ENCODE measurements at places on chromosomes 11 and 22.

DNA sequence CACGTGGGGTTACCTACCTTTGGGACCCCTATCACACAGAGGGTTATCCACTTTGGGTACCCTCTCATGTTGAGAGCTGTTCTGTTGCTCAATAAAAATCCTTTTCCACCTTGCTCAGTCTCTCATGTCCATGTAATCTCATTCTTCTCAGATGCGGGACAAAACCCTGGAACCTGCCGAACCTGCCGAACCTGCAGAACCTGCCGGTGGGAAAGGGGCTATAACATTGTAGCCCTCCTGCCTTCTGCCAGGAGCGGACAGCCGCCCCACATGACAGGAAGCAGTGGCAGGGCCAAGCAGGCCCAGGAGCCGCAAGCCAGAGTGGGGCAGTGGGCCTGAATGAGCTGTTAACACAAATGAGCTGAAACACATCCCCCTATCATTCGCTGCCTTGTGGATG lies 18.1 kb downstream of the NPAT start:
- no peak for DNase-seq

DNA sequence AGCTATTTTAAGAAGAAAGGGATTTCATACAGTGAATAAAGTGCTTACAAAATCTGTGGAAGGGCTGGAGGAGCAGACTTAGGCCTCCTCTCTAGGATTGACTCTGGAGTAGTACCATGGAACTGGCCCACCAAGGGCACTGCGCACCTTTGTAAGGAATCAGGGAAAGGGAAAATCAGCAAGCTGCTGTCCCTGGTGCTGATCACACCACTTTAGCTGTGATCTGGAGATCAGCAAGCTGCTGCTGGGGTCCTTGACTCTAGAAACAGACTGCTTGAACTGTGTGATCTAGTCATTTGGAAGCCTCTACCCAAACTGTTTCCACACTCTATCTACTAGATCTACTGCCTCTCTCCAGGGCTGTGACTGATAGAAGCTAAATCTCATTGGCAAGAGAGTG lies 18.4 kb upstream of the TECTA start:
- DNase-seq = no peak

DNA sequence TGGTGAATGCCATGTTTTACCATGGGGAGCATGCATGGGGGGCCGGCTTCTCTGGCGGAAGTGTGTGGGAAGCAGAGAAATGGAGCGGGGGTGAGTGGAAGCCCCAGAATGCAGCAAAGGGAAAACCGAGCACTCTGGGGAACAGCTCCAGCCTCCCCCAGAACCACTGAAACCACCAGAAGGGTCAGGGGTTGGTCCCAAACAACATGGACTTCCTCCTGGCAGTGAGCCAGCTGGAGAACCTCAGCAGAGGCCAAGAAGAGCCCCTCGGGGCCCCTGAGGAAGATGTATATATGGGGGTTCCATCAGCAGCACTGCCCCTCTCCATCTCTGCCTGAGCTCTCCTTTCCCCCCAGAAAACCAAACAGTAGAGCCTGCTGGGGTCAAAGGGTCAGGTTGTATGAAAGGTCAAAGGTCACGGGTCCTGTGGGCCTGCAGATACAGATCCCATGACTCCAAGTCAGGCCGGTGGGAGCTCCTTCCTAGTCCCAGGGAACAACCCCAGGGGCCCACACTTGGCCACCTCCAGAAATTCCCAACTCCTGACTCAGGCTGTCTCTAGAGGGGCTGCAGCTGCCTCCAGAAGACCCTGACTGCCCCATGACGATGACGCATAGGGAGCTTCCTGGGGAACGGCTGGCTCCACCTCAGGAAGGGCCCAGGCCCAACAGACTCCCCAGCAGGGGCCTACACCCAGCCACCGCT lies 48.5 kb upstream of the TIMP3 start:
- DNase-seq = no peak

- DNase-seq = no peak
Observed at GRCh38 chr22:31244046-31244942, 32.2 kb downstream of the LIMK2 start.

DNA sequence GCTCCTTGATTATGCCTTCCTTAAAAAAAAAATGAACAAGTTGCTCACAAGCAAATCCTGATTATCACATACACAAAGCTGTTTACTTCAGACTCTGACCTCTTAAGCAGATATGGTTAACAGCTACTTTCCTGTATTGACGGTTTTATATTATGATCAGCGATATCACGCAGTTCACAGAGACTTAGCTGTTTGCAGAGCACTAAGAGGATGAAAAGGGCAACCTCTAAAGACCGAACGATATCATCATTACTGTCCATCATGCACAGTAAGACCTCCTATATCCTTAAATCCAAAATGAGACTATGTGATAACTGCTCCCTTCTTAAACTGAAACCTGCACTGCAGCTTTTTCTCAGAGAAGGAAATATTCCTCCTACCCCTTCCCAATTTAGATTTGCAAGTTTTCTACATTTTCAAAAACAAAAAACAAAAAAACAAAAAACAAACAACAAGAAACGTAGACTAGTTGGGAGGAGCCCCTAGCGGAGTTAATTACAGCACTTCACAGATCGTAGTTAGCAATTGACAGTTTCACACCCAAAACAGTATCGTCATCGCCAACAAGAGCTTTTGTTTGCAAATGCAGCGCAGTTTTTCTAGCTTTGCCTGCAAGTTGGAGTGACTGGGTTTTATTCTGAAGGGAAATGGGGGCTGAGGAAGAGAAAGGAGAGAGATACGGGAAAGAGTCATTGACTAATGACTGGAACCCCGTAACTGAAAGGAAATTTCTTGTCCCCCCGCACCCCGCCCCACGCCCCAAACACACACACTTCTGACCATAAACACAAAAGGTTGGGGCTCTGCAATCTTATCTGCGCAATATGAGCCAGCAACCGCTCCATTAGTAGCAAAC lies 1.2 kb downstream of the DDX6 start:
- peak; percentile 65 for DNase-seq

- DNase-seq = no peak
Observed at GRCh38 chr11:74354036-74354435, 42.6 kb upstream of the P4HA3 start.

DNA sequence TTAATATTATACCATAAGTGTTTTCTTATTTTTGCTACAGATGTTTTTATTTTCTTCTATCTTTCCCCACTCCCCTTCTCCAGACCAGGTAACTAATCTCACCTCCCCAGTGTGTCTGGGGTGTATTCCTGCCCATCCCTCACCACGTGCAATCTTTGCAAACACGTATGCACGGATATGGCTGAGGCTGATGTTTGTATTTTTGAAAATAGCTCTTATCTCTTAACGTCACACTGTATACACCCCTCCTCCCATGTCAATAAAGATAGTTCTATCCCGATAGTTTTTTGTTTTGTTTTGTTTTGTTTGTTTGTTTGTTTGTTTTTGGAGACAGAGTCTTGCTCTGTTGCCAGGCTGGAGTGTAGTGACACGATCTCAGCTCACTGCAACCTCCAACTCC lies 127.5 kb downstream of the FBXO7 start:
- DNase-seq = no peak

GRCh38 chr22:27697888-27698287 lies 103.7 kb downstream of the MN1 start:
- no peak for DNase-seq

DNA sequence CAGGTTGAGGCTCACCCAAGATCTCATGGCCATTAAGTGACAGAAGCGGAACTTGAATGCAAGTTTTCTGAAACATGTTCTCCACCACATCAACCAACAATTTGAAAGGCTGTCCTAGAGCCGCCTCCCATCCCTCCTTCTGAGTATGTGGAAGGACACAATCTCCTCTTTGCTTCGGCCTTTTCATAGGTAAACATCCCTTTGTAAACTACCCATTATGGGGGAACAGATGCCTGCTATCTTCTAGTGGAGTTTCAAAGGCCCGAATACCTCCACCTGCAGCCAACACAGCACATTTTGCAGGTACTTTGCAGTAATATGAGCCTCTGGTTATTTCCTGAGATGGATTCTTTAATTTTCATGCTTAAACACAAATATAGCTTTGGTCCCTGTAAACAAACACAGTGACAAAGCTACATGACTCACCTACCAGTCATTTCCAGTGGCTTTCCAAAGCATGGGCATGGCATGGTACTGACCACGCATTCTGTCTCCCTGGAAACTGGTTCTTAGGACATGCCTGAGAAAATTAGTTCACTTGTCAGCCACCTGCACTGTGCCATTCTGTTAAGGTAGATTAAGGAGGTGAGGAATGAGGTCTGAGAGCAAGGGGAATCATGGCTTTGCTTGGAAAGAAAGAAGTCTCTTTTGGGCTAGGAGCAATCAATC lies 60.2 kb downstream of the EHF start:
- DNase-seq = no peak

DNA sequence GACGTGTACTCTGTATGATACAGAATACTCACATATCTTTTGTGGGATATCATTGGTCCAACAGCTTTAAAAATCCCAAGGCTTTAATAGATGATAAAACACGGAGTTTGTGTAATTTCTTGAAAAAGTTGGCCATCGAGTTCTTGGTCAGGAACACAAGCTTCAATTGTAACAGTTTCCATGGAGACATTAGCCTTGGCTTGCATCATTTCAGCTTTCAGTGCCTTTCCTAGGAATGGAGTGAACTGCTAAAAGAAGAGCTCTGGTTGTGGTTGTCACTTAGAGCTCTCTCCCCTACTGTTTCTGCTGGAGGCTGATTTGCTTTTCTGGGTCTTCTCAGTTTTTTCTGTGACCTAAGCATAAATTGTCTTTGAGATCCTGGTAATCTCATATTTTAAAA lies 14.2 kb downstream of the BMAL1 start:
- DNase-seq = no peak

- DNase-seq = no peak
Observed at GRCh38 chr11:111351374-111352055, 27.6 kb downstream of the POU2AF1 start.

DNA sequence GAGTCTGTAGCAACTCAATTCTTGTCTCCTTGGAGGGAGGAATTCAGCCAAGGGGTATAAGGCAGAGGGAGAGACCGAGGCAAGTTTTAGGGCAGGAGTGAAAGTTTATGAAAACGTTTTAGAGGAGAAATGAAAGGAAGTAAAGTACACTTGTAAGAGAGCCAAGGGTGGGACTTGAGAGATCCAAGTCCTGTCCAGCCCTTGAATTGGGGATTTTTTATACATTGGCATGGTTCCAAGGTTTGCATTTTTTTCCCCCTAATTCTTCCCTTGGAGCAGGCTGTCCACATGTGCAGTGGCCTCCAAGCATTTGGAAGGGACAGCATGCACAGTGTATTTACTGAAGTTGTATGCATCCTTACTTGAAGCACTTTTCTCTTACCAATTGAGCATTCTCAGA lies 192.1 kb downstream of the LUZP2 start:
- DNase-seq = no peak

GRCh38 chr11:31664129-31664528 lies 147.0 kb downstream of the PAX6 start:
- DNase-seq = no peak

- DNase-seq = no peak
Observed at GRCh38 chr11:19092342-19092741, 24.6 kb upstream of the ZDHHC13 start.

GRCh38 chr22:40426594-40427333 lies 56.4 kb downstream of the SGSM3 start:
- DNase-seq = peak; percentile 30

DNA sequence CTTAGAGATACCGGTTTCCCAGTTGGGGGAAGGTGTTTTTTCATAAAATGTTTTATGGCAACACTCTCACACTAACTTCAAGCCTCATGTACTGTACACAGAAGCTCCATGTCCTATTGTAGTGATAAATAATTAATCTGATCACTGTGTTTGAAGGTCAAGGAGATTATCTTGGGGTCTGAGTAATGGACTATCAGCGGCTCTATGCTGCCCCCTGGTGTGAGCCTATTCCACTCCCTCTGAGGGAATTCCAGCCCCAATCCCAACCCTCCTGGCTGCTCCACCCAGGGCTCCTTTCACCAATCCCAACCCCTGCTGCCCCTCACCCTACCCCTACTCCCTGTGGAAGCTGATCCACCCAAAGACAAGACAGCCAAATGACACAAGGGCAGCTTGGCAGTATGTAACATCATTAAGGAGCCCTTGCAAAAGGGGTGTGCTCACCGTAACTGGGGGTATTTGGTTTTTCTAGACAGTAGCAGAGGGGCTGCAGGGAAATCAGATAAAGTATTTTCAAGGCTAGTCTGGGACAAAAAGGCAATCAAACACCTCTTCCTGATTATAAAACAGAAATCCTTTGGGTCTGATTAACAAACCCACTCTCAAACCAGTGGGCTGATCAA lies 22.3 kb downstream of the HPS4 start:
- peak; percentile 28 for DNase-seq

DNA sequence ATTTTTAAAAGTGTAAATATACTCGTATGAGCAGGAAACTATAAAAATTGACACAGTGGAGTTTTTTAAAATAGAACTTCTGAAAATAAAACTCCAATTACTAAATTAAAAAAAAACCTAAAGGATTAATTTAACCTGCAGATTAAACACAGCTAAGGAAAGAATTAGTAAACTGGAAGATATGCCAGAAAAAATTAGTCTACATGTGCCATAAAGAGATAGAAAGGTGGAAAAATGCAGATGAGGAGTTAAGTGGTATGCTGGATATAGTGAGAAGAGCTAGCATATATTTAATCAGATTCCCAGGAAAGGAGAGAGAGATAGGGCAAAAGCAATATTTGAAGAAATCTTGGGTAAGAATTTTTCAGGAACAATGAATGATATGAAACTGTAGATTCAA lies 315.8 kb upstream of the CADM1 start:
- DNase-seq = no peak

DNA sequence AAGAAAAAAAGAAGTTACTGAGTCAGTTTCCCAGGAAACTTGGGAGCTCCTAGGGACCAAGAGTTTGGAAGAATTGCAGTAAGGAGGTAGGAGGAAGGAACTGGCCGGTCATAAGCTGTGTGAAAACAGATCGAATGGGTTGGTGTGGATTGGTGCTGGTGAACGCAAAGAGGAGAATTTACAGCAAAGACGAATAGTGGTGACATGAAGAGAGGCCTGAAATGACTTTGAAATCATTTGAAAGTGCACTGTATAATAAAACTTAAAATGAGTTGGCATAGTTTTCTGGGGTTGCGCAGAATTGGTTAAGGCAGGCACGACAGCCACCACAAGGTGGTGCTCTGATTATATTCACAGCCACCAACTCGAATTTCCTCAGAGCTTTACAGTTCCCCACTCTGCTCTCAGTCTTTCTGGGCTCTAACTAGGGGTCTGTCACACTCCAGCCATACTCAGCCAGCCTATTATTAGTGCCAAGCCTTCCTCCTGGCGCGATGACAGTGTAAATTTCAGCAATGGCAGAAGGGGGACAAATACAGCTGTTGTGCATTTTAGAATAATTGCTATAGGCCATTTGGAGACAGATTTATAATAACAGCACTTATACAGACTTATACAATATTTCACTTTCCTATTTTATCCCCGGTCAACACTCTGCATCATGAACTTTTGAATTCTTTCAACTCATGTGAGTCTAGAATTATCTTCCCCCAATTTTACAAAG lies 8.3 kb upstream of the HTR3B start:
- DNase-seq = peak; percentile 70

GRCh38 chr11:30107899-30108298 lies 91.1 kb upstream of the KCNA4 start:
- no peak for DNase-seq

- no peak for DNase-seq
Observed at GRCh38 chr11:35287344-35287890, 131.9 kb downstream of the SLC1A2 start.

- no peak for DNase-seq
Observed at GRCh38 chr22:35135165-35135564, 69.2 kb downstream of the ISX start.

GRCh38 chr22:46031965-46032851 lies 55.2 kb upstream of the WNT7B start:
- no peak for DNase-seq

GRCh38 chr22:42967005-42967404 lies 47.9 kb downstream of the PACSIN2 start:
- DNase-seq = no peak

GRCh38 chr11:123719452-123719851 lies 22.0 kb downstream of the ZNF202 start:
- DNase-seq = no peak

All from NCI-H1105 (cell line).